ENCODE measurements at places on chromosomes 1 and 21.

GRCh38 chr21:28104346-28104745, 888.3 kb downstream of the LTN1 start:
- no peak for DNase-seq

DNA sequence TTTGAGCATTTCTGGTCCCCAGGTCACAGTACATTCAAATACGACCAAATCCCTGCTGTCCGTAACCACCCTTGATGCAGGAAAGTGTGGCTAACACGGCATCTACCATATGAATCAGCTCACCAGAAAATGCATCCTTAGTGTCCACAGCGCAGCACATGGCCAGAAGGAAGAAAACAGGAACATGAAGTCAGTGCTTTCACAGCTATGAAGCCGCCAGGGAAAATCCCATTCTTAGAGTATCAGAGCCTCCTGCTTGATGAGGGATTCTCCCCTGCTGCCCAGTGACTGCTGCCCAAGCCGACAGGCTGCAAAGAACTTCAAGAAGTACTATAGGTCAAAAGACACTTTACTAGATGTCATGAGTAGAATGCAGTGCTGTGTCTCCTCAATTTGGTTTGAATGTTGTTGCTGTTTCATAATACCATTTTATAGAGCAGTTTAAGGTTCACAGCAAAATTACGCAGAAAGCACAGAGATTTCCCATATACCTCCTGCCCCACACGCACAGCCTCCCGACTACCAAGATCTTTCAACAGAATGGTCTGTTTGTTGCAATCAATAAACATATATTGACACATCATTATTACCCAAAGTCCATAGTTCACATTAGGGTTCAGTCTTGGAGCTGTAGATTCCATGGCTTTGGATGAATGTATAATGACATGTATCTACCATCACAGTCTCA, 14.5 kb downstream of the TIAM1 start:
- no peak for DNase-seq

DNA sequence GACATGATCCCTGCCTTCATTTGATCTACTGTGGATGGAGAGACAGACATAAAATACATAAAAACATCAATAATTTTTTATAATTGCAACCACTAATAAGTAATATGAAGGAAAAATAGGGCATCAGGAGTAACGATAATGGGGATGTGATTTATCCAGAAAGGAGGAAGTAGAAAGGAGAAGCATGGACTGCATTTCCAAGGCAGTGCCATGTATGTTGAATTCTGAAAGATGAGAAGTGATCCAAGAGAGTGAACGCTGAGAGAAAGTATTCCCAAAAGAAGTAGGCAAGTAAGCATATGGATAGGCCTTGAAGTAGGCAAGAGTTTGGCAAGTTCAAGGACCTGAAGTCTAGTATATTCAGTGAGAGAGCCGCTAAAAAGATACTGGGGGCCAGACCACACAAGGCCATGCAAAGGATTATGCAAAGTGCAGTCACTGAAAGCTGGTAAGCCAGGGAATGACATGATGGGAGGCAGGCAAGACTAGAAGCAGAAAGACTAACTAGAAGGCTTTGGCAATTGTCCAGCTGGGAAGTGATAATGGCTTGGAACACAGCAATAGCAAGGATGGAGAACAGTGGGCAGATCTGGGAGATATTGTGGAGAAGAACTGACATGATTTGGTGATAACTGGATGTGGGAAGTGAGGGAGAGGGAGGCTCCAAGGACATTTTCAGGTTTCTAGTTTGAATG, 85.9 kb downstream of the TM2D1 start:
- DNase-seq = no peak

DNA sequence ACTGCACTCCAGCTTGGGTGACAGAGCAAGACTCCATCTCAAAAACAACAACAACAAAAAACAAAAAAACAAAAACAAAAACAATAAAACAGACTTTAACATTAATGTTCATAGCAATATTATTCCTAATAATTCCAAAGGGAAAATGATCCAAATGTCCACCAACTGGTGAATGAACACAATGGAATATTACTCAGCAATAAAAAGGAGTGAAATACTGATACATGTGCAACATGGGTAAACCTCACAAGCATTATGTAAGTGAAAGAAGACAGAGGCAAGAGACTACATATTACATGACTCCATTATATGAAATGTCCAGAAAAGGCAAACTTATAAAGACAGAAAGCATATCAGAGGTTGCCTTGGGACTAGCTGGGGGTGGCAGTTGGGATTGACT, 6.1 kb upstream of the TTF2 start:
- DNase-seq = no peak

GRCh38 chr1:169250795-169251194, 116.8 kb downstream of the NME7 start:
- DNase-seq = no peak

GRCh38 chr1:33268927-33269610, 12.8 kb downstream of the ZNF362 start:
- no peak for DNase-seq

DNA sequence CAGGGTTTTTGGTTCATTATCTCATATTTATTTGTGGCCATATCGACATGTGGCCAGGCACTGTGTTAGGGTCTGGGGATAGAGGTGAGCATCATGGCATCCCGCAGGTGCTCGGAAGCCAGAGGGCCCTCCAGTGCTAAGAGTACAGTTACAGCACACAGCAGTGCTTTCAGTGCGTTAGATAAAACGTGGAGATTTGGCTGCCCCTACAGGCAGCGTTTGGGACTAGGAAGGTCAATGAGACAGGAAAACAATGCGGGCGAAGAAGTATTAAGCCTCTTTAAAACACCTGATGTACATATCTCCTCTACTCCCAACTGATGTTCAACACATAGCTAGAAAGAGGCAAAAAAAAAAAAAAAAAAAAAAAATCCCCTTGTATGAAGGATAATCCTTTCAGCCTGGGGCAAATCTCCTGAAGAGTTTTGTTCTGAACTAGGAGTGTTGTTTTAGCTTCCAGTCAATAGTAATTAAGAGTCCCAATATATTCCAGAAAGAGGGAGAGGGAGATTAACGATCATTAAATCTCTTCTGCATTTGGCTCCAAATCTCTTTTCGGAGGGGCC, 80.1 kb downstream of the CAPZB start:
- DNase-seq = no peak

DNA sequence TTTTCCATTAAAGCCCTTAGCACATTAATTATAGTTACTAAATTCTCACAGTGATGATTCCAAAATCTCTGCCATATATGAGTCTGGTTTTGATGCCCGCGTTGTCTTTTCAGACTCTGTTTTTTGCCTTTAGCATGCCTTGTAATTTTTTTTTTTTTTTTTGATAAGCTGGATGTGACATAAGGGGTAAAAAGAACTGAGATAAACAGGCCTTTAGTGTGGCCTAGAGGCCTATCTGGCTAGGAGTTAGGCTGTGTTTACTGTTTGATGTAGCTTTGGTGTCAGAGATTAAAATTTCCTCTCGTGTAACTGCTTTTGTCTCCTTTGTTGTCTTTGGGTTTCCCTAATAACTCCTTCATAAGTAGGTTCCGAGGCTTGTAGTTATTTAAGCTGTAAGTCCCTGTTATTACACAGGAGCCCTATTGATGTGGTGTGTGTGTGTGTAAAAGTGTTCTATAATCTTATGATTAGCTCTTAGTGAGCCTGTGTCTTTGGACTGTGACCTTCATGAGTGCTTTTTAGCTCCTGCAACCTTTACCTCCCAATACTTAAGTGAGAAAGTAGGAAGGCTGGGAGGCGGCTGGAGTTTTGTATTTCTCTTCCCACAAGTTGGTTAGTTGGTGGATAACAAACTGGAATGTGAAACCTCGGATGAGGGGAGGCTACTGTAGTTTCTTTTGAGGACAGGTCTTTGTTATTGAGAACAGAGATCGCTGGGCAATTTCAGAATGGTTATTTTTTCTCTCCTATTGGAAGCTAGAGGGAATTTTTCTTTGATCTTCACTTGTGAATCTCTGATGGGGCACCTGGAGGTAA, 19.3 kb downstream of the HS2ST1 start:
- no peak for DNase-seq

DNA sequence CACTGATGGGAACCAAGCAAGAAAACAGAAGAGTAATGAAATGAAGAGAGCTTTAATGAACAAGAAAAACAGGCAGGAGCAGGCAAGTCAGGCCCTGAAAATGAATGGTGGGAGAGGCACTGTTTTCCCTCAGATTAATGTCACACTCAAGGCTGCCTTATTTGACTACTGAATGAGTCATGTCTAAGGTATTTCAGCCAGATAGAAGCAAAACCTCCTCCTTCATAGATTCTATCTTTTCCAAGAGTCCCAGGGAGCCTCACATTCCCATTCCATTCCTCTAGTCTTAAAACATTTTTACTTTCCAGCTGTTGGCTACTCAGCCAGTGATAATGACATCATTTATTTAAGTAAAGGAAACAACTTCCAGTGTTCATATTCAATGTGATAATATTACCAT, 228.4 kb upstream of the NRIP1 start:
- DNase-seq = no peak

All from stimulated activated naive CD8-positive, alpha-beta T cell treated with anti-CD3 and anti-CD28 coated beads, Interleukin-15, amount 100 ng/mL, for 72 hours (primary cell).